ENCODE measurements at places on chromosomes 6 and 20.

DNA sequence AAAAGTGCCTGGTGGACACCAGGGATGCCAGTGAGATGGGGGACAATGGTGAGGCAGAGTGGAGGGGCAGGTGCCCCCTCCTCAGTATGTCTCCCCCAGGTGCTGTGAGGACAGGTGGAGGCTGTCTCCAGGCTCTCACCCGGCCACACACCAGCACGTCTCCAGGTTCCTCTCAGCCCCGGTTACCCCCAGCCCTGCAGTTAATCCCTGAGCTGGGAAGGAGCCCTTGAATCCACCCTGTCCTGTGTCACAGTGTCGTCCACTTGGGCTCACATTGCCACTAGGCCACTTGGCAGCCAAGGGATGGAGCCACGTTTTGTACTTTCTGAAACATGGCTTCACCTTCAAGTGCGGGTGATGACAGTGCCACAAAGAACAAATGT, 21.7 kb upstream of the HLA-B start:
- DNase-seq, result no peak

DNA sequence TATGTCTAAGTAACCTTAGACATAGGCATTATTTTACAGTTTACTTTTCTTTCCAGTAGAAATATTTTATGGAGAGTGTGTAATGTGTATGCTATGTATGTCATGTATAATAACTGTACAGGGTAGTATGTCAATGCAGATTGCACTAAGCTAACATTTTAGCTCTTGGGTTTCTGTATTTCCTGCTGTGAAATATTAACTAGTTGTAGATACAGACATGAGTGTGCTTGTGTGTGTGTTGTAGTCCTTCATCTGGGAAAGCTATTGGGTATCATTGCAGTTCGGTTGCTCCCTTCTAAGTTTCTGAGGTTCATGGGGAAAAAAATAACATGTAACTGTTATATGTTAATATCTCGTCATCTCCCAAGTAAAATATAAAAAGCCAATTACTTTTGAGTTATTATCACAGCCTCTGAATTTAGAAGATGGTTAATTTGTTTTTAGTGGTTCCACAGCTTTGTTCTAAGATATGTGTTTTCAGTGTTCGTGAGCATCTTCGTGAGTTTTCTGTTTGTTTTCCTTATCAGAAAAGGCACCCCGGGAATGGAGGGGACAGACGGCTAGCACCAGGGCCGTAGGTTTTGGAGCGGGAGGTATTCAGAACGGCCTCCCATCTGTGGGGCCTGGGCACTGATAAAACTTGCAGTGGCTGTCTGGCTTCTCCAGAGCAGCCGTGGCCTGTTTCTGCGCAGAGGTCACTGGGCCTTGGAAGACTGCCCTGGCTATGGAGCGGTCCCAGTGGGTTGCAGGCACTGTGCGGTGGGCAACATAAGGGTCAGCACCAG, 215.0 kb downstream of the ARID1B start:
- DNase-seq, result no peak

GRCh38 chr6:107447663-107448216, 11.6 kb downstream of the PDSS2 start:
- DNase-seq, result no peak

GRCh38 chr6:40413239-40413638, 173.9 kb downstream of the LRFN2 start:
- DNase-seq, result no peak

GRCh38 chr6:108030211-108030610, 44.3 kb downstream of the OSTM1 start:
- DNase-seq, result no peak

GRCh38 chr6:35085359-35086281, 55.5 kb downstream of the TCP11 start:
- peak; percentile 11 for DNase-seq

- no peak for DNase-seq
These were observed 299.7 kb downstream of the BTBD3 start for GRCh38 chr20:12217382-12217781.

DNA sequence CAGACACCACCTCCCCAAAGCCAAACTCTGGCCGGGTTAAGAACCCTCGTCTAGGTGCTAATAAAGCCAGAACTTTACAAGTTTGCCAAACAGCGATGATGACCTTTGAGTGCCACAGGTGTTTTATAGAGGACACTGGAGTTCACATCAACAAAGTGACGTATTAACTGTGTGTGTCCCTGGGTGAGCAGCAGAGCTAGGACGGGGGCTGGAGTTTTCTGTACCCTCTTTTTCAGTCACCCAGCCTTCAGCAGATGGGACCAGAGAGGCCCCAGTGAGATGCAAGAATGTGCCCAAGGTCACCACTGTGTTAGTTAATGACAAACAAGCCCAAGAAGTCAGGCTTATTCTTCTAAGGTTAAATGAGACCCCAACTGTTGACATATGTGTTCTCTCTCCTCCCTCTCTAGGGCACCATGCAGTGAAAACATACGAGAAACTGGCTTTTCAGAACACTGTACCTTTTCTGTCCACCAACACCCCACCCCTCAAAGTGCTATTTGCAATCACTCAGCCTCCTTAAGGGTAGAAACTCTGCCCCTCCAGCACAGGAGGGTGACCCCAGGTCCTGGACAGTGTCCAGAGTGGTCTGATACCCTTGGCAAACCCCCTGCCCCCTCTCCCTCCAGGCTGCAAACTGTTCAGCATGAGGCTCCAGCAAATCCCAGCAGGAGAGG, 5.2 kb downstream of the SDC4 start:
- DNase-seq, result no peak

GRCh38 chr20:47529840-47530239, 28.2 kb downstream of the NCOA3 start:
- no peak for DNase-seq

DNA sequence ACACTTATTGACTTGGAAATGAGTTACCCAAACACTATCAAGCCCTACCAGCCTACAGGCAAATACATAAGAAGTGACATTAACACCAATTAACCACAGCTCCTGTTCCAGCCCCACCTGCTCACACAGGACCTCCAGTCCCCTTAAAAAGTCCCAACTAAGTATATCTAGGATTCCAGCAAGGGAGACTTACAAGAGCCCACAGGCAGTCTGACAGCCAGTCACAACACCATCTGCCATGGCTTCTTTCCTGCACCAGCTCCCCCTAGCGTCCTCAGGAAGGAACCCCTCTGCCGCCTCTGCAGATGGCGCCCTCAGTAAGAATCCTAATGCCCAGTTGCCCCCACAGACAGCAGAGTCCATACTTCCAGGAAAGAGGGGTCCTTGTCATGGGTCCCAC, 122.1 kb downstream of the HIVEP2 start:
- peak; percentile 62 for DNase-seq

DNA sequence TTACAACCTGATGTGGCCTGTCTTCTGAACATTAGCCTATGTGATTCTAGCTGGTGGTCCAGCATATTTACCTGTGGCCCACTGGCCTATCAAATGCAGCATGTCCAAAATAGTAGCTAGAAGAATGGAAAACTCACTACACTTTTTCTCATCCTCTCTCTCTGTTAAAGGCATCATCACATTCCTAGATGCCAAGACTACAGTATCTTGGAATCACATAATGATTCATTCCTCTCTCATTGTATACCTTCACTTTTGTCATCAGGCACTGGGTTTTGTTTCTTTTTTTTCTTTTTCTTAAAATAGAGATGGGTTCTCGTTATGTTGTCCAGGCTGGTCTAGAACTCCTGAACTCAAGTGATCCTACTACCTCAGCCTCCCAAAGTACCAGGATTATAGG, 45.0 kb downstream of the FAM83B start:
- DNase-seq, result no peak

GRCh38 chr6:170448751-170449630, 104.1 kb downstream of the PSMB1 start:
- no peak for DNase-seq

- DNase-seq, result no peak
These were observed 232.8 kb downstream of the ZNF217 start for GRCh38 chr20:53360852-53361251.

DNA sequence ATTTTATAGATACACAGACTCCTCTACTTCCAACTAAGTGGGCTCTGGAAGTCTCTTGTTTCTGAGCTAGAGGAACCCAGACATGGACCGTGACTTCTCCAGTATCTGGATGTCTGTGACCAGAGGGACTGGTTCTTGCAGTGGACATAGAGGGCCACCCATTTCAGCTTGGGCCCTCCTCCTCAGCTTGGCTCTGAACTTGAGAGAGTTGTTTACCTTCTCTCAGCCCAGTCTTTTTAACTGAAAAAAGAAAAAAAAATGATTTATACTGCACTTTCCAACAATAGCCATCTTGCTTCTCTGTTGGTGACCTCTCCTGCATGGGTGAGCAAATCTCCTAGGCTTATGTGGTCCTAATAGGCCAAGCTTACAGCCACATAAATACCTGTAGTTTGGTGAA, 60.3 kb upstream of the TMEM181 start:
- no peak for DNase-seq

DNA sequence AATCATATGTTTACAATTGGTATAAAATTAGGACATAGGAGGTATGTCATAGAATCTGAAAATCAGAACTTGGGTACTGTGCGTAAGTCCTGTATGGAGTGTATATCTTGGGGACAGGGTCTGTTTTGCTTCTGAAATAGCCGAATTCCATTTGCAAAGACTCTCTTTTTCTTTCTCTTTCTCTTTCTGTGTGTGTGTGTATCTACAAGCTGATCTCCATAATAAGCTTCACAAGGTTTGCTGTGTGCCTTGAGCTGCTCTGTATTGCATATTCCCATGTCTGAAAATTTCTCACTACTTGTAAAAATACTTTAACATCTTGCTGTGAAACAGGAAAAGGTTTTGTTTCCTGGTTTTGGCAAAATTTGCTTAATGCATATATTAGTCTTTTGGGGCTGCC, 29.5 kb downstream of the STX11 start:
- DNase-seq, result no peak

- no peak for DNase-seq
These were observed 292.6 kb upstream of the SPTLC3 start for GRCh38 chr20:12715991-12716680.

GRCh38 chr6:44152109-44152461, 6.5 kb upstream of the CAPN11 start:
- no peak for DNase-seq

GRCh38 chr6:53134601-53135235, 13.9 kb downstream of the GCM1 start:
- no peak for DNase-seq

GRCh38 chr6:158766621-158767455, 52.3 kb downstream of the EZR start:
- no peak for DNase-seq

GRCh38 chr20:9306521-9306920, 207.9 kb upstream of the LAMP5 start:
- no peak for DNase-seq

GRCh38 chr20:51456511-51457509, 85.7 kb downstream of the NFATC2 start:
- DNase-seq, result peak; percentile 77

DNA sequence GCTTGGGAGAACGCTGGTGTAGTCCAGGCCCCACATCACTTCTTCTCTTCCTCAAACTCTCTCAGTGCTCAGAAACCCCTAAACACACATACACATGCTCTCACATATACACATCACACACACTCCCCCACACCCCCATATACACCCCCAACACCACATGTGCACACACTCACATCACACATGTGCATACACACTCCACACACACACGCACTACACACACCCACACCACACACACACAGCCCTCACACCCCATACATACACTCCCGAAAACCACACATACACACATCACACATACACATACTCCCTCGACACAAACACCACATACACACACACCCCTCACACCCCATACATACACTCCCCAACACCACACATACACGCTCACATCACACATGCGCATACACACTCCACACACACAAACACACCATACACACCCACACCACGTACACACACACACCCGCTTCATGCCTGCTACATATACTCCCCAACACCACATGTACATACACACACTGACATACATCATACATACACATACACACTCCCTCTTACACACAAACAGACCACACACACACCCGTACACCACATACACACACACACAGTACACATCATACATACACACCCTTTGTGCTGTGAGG, 110.3 kb upstream of the TMEM170B start:
- DNase-seq, result no peak

GRCh38 chr6:3418496-3419060, 38.3 kb downstream of the SLC22A23 start:
- DNase-seq, result no peak

- DNase-seq, result no peak
These were observed 741.3 kb upstream of the MMS22L start for GRCh38 chr6:98024359-98024758.

GRCh38 chr6:121393731-121394505, 41.5 kb upstream of the GJA1 start:
- DNase-seq, result no peak

DNA sequence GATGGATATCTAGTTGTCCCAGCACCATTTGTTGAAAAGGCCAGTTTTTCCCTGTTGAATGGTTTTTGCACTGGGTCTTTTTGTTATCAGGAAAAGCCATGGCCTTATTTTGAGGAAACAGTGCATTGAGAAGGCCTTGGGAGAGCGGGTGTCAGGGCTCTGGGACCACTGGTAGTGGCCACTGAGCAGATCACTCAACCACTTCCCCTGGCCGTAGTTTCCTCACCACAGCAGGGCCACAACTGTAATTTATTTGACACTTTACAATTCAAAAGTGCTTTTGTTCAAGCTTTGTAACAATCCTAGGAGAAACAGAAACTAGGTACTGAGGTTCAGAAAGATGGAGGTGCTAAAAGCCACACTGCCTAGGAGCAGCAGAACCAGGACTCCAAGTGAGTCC, 281.8 kb downstream of the GMDS start:
- DNase-seq, result no peak

DNA sequence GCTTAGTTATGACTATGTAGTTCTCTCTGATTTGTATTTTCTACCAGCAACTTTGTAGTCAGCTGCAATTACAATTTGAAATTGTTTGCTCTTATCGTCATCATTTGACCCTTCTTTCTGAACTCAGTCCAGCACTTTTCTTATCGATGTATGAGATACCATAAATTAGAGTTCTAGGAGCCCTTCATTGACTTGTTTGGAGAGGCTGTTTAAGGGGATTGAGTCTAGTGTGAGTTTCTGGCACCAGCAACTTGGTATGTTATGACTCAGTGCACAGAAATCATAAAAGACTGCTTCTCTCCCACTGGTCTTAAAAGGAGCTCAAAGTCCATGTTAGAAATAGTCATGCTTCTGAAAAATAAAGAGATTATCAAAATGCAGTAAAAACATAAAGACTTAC, 190.3 kb downstream of the TENT5A start:
- DNase-seq, result no peak

GRCh38 chr6:122116119-122116834, 283.2 kb upstream of the HSF2 start:
- no peak for DNase-seq

DNA sequence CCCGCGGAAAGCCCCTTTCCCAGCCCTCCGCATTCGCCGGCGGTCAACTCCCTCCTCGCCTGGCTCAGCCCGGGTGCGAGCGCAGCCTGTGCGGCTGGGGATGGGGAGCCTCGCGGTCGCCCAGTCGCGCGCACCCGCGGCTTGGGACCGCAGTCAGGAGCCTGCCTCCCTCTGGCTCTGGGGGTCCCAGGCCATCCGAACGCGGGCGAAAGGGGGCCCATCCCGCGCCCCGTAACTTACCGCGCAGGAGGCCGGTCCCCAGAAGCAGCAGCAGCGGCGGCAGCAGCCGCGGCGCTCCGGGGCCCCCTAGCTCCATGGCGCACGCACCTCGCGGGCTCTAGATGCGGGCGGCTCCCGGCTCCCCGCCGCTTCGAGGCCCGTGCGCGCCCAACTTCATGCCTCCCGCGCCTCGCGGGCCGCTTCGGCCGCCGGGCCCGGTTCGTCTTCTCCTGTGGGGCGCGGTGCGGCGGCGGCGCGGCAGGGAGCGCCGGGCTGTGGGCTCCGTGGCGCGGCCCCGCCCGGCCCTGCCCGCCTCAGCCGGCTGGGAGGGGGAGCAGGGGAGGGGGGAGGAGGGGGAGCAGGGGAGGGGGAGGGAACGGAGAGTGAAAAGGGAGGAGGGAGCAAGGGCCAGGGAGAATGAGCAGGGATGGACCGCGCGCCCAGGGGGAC, at the start of gene CHRNA4:
Gene CHRNA4 (minus strand): TSS at position 500 of the 669 bp plus-strand sequence. CDS start 184 bp downstream, at position 316.
- DNase-seq, result peak; percentile 79

Measured in iPS-NIHi11 (cell line).